ENCODE measurements at places on chromosomes 4 and X.

- DNase-seq: no peak
These were observed 15.8 kb downstream of the MAOB start for GRCh38 chrX:43866423-43866822.

DNA sequence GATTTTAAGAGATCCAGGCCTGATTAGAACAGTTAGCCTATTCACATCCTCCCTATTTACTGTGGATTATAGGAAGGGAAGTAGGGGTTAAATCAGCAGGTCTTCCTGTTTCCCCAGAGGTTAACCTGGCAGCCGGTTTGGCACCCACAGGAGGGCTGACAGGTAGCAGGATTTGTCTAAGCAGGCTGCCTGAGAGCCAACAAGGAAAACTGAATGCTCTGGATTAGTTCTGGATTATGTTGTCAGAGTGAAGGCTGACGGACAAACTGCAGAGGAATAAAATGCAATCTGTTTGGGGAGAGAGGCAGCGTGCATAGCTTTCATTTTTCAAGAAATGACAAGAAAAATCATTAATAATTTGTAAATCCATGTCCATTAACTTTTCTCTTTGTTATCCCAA, 397.1 kb upstream of the FAM241A start:
- DNase-seq: no peak

GRCh38 chr4:99815597-99816011, 1.0 kb upstream of the DAPP1 start:
- DNase-seq: no peak

DNA sequence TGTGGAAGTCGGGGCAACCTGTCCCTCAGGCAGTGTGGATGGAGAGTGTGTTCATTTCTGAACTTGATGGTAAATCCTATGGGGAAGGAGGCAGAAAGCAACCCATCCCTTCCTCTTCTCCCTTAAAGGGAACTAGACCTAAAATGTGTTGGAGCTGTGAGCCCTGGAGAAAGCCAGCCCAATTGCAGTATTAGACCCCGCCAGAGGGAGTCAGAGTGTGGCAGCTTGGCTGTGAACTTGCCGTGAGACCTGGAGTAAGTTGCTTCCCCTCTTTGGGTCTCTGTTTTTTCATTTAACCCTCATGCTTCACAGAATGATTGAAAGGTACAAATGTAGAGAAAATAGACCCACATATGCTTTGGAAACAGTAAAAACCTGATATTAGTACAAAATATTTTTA, 108.7 kb upstream of the PAK3 start:
- DNase-seq: no peak

DNA sequence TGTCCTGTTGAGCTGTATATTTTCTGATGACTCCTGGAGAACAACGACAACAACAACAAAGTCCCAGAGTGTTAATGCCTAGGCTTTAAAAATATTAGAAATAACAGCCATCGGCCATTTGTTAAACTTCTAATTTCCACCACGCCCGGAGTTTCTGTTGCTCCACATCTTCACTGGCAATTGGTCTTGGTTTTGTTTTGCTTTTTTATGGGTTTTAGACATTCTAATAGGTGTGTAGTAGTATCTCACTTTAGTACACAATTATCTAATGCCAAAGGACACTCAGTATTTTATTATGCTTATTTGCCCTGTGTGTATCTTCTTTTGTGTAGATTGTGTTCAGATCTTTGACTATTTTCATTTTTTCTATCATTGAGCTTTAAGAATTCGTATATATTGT, 5.0 kb downstream of the MAGEA12 start:
- DNase-seq: no peak

GRCh38 chr4:134375775-134376174, 174.2 kb upstream of the PABPC4L start:
- DNase-seq: no peak

DNA sequence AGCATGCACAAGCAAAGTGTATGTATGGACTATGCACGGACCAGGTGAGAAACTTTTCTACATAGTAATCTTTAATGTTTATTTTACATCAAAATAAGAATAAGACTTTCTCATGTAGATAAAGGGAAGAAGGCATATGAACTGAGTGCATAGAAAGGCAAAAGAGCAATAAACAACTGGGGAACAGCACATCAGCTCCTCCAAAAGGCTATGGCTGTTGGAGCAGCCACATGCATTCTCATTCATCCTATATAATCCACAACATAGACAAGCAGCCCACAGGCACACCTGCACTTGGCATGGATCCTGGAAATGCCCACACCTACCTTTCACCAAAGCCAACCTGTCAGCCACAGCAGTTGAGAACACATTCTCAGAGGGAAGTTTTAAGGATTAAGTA, 586.9 kb upstream of the INTU start:
- no peak for DNase-seq
